A673 (cell line): ENCODE measurements at places on chromosomes 5 and 9. TPM values are rescaled to one million over a fixed set of nuclear protein-coding genes. Genes with fewer than 3 reads are reported as not detected.

GRCh38 chr5:126003309-126003708 is 419.9 kb upstream of the GRAMD2B start:
- H3K27ac ChIP-seq = no peak overlapping the region
- DNase-seq = peak; percentile 59
- no peaks in the 10 kb centered on the region for H3K36me3 ChIP-seq
- peaks cover 20% of the 10 kb centered on the region for H3K4me1 ChIP-seq

GRCh38 chr5:126659805-126660482 is 59.2 kb downstream of the PHAX start:
- H3K4me3 ChIP-seq = no peak overlapping the region
- H3K4me1 ChIP-seq = peaks cover 14% of the 10 kb centered on the region
- DNase-seq = no peak
- peak overlapping the region; percentile 23 for H3K27ac ChIP-seq
- no peaks in the 10 kb centered on the region for H3K27me3 ChIP-seq

GRCh38 chr9:32398207-32398606 is 13.8 kb downstream of the ACO1 start:
- no peak overlapping the region for H3K27ac ChIP-seq
- H3K4me1 ChIP-seq = no peaks in the 10 kb centered on the region
- no peak overlapping the region for H3K4me3 ChIP-seq
- no peak for DNase-seq
- H3K36me3 ChIP-seq = no peaks in the 10 kb centered on the region

DNA sequence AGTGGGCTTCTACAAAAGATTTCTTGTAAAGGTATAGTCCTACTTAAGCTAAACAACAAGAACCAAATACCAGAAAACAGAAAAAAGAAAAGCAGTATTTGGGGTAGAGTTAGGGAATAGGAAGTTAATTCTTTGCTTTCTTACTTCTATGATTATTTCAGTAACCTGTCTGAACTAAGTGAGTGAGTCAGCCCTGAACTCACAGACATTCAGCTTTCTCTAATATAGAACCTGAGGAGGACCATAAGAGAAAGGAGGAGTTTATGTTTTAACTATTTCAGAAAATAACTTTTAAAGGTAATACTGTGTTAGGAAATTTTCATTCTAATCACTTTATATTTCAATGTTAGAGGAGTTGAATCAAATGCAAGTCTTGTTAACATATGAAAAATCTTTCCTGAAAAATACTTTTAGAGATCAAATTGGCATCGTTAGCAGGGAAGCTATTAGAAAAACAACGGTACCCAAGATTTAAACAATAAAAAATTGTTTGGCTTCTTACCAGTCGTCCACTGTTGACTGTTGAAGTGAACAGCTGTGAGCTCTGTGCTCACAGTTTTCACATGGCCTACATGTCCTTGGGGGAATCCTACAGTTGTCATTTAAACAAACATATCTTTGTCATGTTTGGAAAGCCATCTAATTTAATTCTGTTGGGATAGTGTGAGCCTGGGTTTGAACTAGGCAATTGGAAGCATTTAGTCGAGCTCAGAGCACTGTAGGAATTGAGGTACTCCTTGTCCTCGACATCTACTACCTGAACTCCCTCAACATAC is 19.9 kb upstream of the ZFAND5 start:
- H3K27me3 ChIP-seq = no peaks in the 10 kb centered on the region
- DNase-seq = no peak
- H3K36me3 ChIP-seq = no peaks in the 10 kb centered on the region
- no peaks in the 10 kb centered on the region for H3K4me1 ChIP-seq
- no peak overlapping the region for H3K4me3 ChIP-seq

MELK gene
- total RNA-seq = 80.9 and 87.8 TPM in 2 replicates

MLANA gene
- total RNA-seq = not detected in 2 replicates

DNA sequence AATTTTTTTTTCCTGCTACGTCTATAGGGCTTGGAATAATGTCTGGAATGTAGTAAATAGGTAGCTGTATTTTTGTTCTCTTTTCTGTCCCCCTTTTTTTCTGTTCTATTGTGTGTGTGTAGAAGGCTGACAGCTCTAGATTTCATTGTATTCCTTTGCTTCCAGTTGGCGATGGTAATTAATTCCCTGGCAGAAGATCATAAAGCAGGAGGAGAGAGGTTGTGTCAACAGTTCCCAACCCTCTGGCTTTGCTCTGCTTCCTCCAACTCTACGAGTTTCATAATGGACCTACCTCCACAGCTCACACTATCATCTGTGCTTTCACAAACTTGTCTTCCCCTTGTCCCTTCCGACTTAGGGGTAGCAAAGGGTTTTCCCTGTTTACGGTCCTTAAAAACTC is 117.9 kb upstream of the CDH18 start:
- no peaks in the 10 kb centered on the region for H3K36me3 ChIP-seq
- no peak for DNase-seq

- DNase-seq = no peak
- H3K36me3 ChIP-seq = no peaks in the 10 kb centered on the region
- H3K27me3 ChIP-seq = no peaks in the 10 kb centered on the region
Observed at GRCh38 chr5:154541553-154541952, 63.5 kb upstream of the HAND1 start.
